ENCODE measurements at places on chromosomes 16 and 17.
A peak's percentile ranks its signal among the peaks of the same experiment; 100 is the strongest.

DNA sequence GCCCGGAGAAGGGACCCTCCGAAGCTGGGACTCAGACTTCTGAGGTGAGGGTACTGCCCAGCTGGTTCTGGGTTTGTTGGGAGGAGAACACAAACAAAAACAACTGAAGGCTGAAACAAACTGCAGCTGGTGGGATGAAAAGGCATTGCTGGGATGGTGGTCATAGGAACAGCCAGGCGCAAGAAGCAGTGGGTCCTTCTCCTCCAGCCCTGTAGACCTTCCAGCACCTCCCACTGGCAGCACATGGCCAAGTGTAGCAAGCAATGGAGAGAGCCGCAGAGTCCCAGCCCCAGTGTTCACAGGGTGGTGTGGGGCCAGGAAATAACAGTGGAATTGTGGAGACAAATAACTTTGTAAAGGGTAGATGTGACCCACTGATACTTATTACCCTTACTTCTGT is 48.7 kb upstream of the FOXJ1 start:
- no peak for DNase-seq

GRCh38 chr17:78940258-78940657 is 15.1 kb upstream of the TIMP2 start:
- DNase-seq = no peak

DNA sequence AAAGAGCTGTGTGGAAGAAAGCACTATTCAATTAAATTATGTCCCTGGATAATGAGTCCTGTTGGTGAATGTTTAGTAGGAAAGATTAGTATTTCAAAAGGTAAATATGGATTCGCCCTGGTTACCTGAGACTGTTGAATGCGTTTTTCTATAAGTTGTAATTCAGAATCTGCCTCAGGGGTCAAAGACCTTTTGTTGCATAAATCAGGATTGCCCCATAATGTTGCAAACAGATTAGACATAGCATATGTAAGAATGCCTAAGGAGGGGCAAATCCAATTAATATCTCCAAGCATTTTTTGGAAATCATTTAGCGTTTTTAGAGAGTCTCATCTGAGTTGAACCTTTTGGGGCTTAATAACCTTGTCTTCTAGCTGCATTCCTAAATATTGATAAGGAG is 70.1 kb upstream of the ARL4D start:
- DNase-seq = no peak

- no peak for DNase-seq
These were observed 1.0 kb upstream of the RHOT1 start for GRCh38 chr17:32141258-32141657.

- no peak for DNase-seq
These were observed 1.5 kb upstream of the SUMO2 start for GRCh38 chr17:75183999-75184884.

DNA sequence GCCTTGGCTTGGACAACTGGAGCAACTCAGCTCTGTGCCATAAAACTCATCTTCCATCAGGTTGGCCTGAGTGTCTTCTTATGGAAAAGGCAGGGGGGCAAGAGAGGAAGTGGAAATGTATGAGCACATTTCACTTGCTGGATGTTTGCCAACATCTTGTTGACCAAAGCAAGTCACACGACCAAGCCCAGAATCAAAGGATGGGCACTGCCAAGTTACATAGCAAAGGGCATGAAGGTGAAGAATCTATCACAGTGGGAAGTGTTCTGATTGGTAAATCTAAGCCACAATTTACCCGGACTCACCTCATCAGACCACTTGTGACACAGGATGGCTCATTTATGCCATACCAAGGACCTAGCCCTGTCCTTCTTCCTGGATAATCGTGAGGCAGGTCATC is 310.5 kb upstream of the IRX5 start:
- no peak for DNase-seq

DNA sequence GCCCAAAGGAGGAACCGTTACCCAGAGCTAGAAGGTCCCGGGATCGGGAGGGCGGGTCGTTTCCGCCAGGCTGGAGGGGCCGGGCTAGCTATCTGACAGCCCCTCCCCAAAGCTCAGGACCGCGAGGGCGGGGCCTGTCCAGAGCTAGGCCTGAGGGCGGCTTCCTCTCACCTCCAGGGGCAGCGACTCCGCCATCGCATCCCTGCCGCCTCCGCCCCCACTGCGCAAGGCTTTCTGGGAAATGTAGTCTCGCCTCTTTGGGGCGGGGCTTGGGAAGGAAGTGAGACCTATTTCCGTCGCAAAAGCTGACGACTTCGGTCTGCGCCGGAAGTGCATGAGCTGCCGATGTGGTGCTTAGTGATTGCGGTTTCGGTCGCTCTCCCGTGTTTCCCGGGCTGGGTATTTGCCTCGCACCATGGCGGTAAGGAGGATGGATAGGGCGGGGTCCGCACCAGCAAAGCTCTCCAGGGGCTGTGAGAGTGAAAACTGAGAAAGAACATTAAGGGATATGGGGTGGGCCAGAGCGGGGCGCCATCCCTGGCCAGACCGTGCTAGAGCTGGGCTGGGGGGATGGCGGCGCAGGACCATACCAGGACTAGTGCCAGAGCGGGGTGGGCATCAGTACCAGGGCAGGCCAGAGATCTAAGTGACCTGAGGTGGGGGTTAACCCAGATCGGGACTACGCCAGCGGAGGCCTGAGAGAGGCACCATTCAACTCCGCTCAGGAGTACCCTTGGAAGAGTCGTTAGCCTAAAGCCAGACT is at the start of gene TMEM208:
Gene TMEM208 (plus strand): TSS at position 327 of the 763 bp plus-strand sequence. CDS start 89 bp downstream, at position 416.
- DNase-seq = peak; percentile 96

GRCh38 chr16:84324434-84325262 is 30.0 kb downstream of the WFDC1 start:
- DNase-seq = no peak

- DNase-seq = no peak
These were observed 21.3 kb upstream of the CLEC19A start for GRCh38 chr16:19264123-19264673.

GRCh38 chr17:79446399-79447009 is 164.3 kb downstream of the RBFOX3 start:
- DNase-seq = no peak

- no peak for DNase-seq
These were observed 1.3 kb downstream of the APPBP2 start for GRCh38 chr17:60524463-60525327.

DNA sequence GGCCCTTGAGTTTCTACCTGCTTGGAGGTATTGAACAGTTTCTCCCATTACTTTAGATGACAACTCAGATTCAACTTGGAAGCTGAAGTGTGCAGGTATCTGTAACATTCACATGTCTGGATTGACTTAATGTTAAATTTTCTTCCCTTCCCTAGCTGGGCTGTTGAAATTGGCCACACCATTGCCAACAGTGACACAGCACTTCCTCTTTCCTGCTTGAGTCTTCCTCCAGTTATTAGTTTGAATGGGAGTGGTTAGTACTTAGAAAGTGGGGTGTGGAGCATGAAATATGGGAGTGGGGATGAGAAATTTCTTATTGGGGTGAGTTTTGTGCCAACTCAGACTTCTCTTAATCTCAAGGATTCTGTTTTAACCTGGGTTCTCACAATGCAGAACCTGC is 454.9 kb downstream of the KCNJ2 start:
- no peak for DNase-seq

DNA sequence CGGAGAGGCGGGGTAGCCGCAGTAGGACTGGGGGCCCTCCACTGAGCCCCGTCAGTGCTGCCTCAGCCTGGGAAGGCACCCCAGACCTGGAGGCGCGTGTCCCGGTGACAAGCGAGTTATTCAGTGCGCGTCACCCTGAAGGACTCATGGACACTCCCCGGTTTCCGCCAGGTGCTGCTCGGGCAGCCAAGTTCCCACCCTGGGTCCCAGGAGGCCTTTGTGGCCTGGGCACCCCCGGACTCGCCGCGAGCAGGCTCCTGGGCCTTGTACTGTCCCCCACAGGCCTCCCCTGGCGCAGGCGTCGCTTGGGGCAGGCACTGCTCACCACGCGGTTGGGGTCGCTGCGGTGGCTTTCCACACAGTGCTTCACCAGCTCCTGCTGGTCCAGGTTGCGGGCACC is 7.6 kb downstream of the RNF166 start:
- no peak for DNase-seq

DNA sequence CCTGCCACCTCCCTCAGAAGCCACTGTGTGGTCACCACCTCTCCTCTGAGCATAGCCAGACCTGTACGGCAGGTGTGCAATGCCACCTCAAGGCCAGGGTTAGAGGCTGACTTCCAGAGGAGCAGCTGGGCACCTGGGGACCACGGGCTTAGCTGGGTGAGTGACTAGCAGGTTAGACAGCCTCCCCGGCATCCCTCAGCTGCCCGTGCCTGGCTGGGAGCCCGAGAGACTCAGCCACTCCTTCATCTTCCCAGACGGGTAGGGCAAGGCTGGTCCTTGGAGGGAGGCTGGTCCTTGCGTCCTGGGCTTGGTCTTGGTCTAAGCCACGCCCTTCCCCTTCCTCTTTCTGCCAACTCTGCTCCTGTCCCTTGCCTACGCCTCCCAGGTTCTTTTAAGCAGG is 7.8 kb downstream of the CRHR1 start:
- DNase-seq = no peak

DNA sequence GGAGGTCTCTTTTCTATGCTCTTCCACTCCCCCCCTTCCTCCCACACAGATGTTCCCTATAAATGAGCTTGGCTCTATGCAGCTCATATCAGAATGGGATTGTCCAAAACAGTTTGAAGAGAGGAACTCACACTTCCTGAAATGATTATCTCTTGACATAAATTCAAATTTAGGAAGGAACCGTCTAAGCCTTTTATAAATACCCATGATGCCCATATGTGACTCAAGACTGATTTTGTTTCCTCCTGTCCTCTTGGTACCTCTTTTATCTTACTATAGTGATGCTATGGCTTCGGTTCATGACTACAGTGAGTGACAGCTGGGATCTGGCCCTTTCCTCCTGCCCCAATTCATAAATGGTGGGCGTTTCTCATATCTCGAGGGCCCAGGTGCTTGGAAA is 16.6 kb upstream of the TERF2 start:
- DNase-seq = no peak

- no peak for DNase-seq
These were observed 4.6 kb upstream of the PMP22 start for GRCh38 chr17:15269780-15270089.

DNA sequence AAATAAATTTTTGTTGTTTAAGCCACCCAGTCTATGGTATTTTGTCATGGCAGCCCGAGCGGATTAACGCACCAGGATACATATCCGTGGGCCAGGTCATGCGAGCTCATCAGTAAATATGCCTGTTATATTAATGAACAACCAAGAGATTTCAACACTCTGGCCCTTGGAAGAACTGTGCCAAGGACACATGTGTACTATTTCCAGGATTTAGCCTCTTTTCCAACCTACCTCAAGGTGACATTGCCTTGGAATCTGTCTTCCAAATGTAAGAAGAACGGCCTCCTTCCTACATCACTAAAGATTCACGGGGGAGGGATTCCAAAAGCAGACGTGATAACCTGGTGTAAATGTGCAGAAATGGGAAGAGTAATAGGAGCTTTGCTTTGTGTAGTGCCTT is 72.8 kb upstream of the DYNLRB2 start:
- DNase-seq = no peak

All from activated T-cell treated with anti-CD3 and anti-CD28 coated beads for 1 hour (primary cell).